GM12878 (cell line): ENCODE measurements at places on chromosomes 5 and 9. TPM values are rescaled to one million over a fixed set of nuclear protein-coding genes. Genes with fewer than 3 reads are reported as not detected.

The C9orf43 gene
- 0.35 and 0.56 TPM in 2 replicates for total RNA-seq

The TTC33 gene
- total RNA-seq, result 10.0 and 11.0 TPM in 2 replicates

The GFI1B gene
- total RNA-seq, result not detected in 2 replicates

The PGM5 gene
- total RNA-seq, result 0.19 and 0.28 TPM in 2 replicates

The SPEF2 gene
- total RNA-seq, result 0.24 TPM in 1 of 2 replicates, not detected in the other

The CKMT2 gene
- total RNA-seq, result not detected in 2 replicates

The KIF24 gene
- 5.2 and 5.3 TPM in 2 replicates for total RNA-seq

The WDR31 gene
- 0.97 and 1.1 TPM in 2 replicates for total RNA-seq

The IFNB1 gene
- not detected in 2 replicates for total RNA-seq

The IL31RA gene
- 0.21 and 0.31 TPM in 2 replicates for total RNA-seq

DNA sequence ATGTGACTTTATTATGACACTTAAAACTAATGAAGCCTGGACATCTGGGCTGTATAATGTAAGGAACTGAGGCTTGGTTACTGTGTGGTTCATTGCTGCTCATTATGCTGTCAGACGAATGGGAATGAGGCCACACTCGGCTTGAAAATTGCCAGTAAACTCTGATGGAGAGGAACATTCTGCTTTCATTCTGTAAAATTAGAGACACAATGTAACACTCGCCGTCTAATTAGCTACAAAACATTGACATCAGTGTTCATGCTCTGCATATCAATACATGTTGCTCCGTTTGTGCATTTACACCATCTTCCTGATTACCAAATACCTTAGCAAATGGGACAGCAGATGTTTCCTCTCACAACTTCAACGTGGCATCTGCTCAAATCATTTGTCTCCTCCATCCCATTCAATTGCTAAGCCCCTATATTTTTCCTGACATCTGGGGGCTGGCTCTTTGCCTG, 133.0 kb downstream of the SLC28A3 start:
- no peak overlapping the region for H3K4me3 ChIP-seq
- H3K27me3 ChIP-seq, result no peaks in the 10 kb centered on the region
- no peak overlapping the region for H3K27ac ChIP-seq
- no peaks in the 10 kb centered on the region for H3K4me1 ChIP-seq

GRCh38 chr5:82163452-82164175, 114.5 kb downstream of the RPS23 start:
- H3K27ac ChIP-seq, result no peak overlapping the region
- no peaks in the 10 kb centered on the region for H3K36me3 ChIP-seq
- H3K4me1 ChIP-seq, result 0 out of 2 replicates have a peak, but pooled peaks cover 4% of the 10 kb centered on the region
- no peaks in the 10 kb centered on the region for H3K27me3 ChIP-seq
- no peak overlapping the region for H3K4me3 ChIP-seq
- no peak for DNase-seq

DNA sequence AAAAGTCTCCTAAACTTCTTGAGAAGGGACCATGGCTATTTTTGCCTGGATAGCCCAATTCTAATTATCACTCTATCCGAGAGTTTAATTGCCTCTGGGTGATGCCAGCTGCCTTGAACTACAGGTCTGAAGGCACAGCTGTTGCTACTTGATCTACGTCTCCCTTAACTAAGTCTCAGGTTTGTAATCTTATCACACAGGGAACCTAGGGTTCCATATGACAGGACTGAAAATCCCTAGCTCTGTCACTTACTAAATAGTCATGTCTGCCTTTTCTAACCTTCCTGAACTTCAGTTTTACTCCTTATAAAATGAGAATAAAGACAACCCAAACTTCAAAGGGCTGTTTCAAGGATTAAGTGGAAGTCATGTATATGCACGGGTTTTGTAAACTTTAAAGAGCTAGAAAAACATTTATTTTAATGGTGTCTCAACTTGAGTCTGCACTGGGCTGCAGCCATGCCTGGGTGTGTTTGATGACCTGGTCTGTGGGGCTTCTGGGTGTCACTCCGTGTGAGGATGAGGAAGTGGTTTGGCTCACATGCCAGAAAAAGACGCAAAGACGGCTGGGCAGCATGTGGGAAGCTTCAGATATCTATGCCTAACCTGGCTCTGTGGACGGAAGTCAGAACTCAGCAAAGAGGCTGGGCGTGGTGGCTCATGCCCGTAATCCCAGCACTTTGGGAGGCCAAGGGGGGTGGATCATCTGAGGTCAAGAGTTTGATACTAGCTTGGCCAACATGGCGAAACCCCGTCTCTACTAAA, 129.3 kb upstream of the SLC44A1 start:
- peak; percentile 20 for DNase-seq
- peaks cover 14% of the 10 kb centered on the region for H3K4me1 ChIP-seq
- H3K36me3 ChIP-seq, result no peaks in the 10 kb centered on the region
- no peaks in the 10 kb centered on the region for H3K27me3 ChIP-seq
- H3K27ac ChIP-seq, result no peak overlapping the region

GRCh38 chr5:57191986-57192385, 18.1 kb downstream of the GPBP1 start:
- DNase-seq, result no peak
- peaks cover 4% of the 10 kb centered on the region; the same call in 1 of the 2 replicates for H3K36me3 ChIP-seq
- no peak overlapping the region for H3K27ac ChIP-seq
- peaks cover 32% of the 10 kb centered on the region for H3K4me1 ChIP-seq

GRCh38 chr5:35518104-35518503, 99.6 kb upstream of the SPEF2 start:
- H3K36me3 ChIP-seq, result no peaks in the 10 kb centered on the region
- no peak overlapping the region for H3K4me3 ChIP-seq
- H3K27me3 ChIP-seq, result no peaks in the 10 kb centered on the region

- DNase-seq, result no peak
- H3K4me1 ChIP-seq, result peaks cover 8% of the 10 kb centered on the region
- no peaks in the 10 kb centered on the region for H3K27me3 ChIP-seq
These were observed 7.5 kb downstream of the DENND1A start for GRCh38 chr9:123922431-123922830.

- no peaks in the 10 kb centered on the region for H3K27me3 ChIP-seq
- H3K27ac ChIP-seq, result no peak overlapping the region
- no peaks in the 10 kb centered on the region for H3K36me3 ChIP-seq
- no peaks in the 10 kb centered on the region for H3K4me1 ChIP-seq
- no peak overlapping the region for H3K4me3 ChIP-seq
- DNase-seq, result no peak
These were observed 308.6 kb upstream of the RPS23 start for GRCh38 chr5:82586661-82587310.

DNA sequence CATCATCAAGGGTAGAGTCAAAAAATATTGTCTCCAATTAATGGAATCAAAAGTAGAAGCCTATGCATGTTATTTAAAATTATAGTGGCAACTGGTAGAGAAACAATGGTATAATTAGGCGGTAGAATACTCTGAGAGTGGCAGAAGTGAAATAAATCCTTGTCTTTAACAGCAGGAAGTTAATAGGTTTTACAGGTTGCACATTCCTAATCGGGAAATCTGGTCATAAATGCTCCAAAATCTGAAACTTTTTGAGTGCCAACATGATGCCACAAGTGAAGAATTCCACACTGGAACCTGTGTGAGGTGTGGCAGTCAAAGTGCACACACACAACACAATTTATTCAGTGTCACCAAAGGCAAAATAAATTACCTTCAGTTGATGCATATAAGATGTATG, 433.4 kb downstream of the TAF11L14 start:
- no peaks in the 10 kb centered on the region for H3K36me3 ChIP-seq
- H3K4me1 ChIP-seq, result no peaks in the 10 kb centered on the region
- no peak overlapping the region for H3K27ac ChIP-seq
- no peak overlapping the region for H3K4me3 ChIP-seq
- H3K27me3 ChIP-seq, result no peaks in the 10 kb centered on the region

DNA sequence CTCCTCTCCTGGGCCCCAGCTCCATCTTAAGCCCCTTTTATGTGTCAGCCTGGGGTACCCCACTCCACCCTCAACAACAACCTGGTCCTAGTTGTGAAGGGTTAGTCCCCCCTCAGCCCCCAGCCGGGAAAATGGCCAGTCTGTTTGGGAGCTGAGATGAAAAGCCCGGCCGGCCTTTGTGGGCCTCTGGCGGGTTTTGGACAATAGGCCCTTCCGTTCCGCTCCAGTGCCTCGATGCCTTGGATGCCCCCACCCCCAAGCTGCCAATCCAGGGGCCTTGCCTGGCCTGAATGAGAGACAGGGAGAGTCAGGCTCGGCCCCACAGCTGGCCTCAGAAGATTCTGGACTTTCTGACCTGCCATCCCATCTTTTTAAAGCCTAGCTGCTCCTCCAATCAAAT, 9.2 kb downstream of the CNTFR start:
- no peaks in the 10 kb centered on the region for H3K36me3 ChIP-seq
- no peak overlapping the region for H3K4me3 ChIP-seq
- H3K27me3 ChIP-seq, result peaks cover 27% of the 10 kb centered on the region
- no peak for DNase-seq
- H3K27ac ChIP-seq, result no peak overlapping the region

DNA sequence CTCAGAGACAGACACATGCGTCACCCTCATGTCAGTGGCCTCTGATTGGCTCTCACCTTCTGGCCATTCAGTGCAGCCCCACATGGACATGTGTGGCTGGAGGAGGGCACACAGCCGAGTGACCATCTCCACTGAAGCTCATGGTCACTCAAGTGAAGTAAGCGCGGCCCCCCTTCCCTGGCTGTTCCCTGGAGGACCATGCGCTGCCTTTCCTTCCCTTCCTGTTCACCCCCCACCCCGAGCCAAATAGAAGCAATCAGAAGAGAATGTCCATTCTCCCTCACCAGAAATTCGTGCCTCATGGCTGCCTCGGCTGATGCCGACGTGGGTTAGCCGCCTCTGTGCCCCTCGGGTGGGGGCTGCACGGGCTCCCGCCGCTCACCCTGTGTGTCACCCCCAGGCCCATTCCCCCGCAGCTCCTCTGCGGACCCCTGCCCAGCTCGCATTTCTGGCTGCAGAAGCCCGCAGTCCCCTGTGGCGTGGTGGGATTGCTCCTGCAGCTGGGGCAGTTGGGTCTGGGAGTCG, 12.5 kb upstream of the COL5A1 start:
- H3K27ac ChIP-seq, result no peak overlapping the region
- DNase-seq, result no peak
- no peak overlapping the region for H3K4me3 ChIP-seq

GRCh38 chr5:79416499-79416898, 97.4 kb downstream of the HOMER1 start:
- peak; percentile 39 for DNase-seq
- no peaks in the 10 kb centered on the region for H3K27me3 ChIP-seq
- H3K36me3 ChIP-seq, result no peaks in the 10 kb centered on the region
- H3K4me3 ChIP-seq, result no peak overlapping the region
- peak overlapping the region; percentile 31; the same call in 1 of the 2 replicates for H3K27ac ChIP-seq

DNA sequence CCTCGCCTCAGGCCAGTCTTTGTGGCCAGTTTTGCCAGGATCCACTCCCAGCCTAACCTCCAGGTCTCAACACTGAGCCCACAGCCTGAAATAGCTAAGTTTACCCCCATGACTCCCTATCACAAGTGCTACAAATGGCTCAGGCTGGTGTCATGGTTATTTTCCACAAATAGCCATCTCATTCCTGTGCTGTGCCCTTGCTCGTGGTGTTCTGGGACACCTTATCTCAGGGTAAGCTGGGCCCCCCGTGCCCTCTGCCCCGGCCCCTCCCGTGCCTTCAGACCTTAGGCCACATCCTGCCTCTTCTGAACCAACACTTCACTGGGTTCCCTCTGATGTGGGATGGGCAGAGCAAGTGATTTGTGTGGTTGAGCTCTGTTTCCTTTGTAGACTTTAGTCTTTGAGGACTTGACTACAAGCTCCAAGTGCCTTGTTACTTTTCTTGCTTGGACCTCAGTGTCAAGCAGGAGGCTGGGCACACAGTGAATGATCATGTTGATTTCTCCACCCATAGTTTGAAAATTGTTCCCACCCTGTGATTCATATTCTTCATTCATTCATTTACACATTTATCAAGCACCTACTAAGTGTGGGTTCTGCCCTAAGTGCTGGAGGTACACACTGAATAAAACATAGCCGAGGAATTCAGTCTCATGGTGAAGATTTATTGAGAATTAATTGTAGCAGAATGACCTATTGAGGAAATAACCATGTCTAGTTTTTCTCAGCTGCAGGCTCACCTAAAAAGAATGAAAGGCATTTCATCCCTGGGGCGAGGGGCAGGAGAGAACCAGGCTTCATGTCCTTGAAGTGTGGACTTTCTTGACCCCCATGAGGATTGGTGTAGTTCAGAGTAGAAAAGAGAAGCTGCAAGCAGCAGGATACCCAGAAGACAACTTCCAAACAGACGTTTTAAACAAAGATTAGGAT, 84.5 kb upstream of the CTNNA1 start:
- H3K4me3 ChIP-seq, result no peak overlapping the region
- H3K4me1 ChIP-seq, result no peaks in the 10 kb centered on the region
- no peaks in the 10 kb centered on the region for H3K36me3 ChIP-seq
- no peaks in the 10 kb centered on the region for H3K27me3 ChIP-seq

DNA sequence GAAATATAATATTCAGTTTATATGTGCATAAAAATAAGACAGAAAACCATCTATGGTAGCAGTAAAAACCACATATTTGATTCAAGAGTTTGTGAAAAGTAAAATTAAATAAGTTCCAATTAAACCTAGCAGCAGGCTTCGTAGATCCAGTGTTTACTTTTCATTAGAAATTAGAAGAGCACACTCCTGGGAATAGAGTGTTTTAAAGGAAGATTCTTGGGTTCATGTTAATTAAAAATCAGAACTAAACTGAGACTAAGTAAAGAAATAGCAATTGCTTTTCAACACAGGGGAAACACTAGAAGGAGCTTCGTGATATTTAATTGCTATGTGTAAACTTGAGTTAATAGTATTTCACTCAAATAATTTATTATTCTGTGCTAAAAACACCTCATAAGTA, 1097.8 kb upstream of the CDH18 start:
- no peak for DNase-seq
- no peaks in the 10 kb centered on the region for H3K4me1 ChIP-seq
- H3K36me3 ChIP-seq, result no peaks in the 10 kb centered on the region
- H3K27me3 ChIP-seq, result no peaks in the 10 kb centered on the region
